ENCODE measurements at places on chromosomes 3 and 15.
A peak's percentile ranks its signal among the peaks of the same experiment; 100 is the strongest.

DNA sequence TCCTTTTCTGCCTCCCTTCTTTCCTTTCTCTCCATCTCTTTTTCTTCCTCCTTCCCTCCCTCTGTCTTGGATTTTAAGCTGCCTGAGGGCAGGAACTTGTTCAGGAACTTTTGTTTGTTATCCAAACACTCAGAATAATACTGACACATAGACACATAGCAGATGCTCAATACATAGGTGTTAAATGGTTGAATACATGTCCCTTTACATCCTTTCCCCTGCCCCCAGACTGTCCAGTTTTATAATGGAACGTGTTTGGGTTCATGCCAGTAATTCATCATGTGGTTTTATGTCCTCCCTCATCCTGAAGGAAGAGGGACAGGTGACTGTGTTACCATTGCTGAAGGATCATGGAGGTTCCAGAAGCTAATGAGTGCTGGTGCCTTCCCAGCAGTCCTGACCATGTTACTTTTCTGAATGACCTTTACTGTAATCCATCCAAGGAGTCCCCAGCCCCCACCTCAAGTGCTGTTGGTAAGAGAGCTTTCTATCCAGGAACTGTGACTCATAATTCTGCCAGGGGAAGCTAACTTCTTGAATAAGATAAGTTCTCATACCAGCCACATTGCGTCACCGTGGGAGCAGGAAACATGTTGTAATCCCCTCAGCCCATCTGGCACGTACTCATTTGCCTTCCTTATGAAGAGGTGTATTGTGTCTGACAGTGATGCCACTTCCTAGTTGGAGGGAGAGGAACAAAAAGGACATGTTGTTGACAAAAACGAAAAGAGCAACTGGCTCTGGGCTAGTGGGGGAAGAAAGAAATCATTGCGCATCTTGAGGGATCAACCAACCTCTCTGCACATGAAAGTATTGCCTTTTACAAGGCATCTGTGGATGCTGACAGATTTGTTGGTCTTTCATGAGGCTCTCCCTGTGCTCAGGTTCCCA, 52.4 kb downstream of the IL1RAP start:
- DNase-seq: peak; percentile 87

- no peak for DNase-seq
Observed at GRCh38 chr3:123791417-123791816, 92.7 kb downstream of the MYLK start.

DNA sequence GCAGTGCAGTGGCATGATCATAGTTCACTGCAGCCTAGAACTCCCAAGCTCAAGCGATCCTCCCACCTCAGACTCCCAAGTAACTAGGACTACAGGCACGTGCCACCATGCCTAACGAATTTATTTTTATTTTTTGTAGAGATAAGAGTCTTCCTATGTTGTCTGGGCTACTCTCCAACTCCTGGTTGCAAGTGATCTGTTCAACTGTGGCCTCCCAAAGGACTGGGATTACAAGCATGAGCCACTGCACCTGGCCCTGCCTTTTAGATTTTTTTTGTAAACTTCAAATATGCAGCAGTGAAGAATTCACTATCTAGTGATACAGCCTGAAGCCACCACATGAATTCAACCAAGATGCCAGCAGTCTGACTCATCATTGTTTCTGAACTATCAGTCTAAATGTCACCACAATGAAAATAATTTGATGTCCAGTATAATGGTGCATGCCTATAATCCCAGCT, 32.7 kb downstream of the UBXN7 start:
- DNase-seq: no peak

DNA sequence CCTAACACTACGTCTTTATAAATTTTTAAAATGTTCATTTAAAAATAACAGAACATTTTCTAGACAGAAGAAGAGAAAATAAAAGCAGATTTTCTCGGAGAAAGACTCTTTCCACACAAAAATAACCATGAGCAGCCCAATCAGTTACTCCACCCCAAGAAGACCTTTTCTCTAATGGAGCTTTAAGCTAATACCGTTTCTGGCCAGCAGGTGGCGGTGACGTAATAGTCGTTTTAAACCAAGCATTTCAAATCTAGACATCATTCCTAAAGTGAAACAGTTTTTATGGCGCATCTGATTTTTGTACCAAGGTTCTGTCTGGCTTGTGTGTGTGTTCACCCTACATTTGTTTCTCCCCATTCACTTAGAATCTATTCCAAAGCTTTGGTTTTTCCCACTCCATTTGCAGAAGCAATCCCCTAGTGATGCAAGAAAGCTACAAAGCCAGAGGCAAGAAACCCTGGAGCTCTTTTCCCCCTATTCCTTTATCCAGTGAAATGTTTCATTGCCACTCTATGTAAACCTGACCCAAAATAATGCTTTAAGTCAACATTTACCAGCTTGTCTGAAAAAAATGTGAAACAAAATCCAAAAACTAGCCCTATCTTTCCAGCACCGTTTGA, 336.7 kb upstream of the IGF1R start:
- peak; percentile 88 for DNase-seq

GRCh38 chr3:185936273-185936629, 1.6 kb downstream of the TRA2B start:
- DNase-seq: no peak

DNA sequence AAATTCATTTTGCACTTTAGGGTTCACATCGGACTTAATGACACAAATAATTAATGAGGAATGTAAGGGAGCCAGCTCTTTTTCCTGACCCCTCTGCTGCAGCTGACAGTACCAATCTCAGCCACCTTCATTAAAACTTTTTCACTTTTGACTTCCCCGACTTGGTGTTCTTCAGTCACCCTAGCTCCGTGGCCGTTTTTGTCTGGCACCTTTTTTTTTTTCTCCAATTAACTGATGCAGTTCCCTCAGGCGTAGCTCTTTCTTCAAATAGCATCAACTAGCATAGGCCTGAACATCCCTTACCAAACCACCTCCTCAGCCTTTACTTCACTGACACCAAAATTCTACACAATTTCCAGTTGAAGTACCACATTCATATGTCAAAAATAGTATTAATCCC, 350.8 kb downstream of the GRM7 start:
- no peak for DNase-seq

- peak; percentile 84 for DNase-seq
Observed at GRCh38 chr3:134250717-134251220, at the start of gene RYK. TSS of gene RYK (minus strand) at chr3:134250859. CDS start at chr3:134250654, 205 bp downstream.

DNA sequence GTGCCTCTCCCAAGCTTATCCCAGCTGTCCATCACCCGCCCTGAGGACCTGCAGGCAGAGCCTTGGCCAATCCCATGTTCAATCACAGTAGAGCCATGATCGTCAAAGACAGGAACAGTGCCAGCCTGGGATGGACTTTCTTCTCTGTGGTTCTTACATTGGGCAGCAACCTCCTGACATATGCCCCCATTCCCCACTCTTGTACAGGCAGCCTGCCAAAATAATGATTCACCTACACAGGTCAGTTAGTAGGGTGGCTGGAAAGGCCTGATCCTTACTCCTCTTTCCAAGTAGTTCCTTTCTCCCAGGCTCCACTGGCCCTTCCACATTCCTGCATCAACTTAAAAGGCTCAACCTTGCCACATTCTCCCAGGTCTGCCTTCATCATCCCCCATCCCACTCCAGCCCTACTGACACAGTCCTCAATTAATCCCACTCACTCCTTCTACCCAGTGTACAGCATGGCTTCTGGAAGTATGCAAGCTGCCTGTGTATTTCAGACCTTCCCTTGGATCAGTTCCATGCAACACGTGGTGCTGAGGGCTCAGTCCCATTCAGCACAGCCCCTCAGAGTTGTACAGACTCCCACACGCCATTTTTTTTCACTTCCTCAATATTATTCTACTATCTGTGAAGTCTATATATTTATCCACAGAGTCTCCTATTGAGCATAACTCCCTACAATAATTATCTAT, 189.8 kb downstream of the NTRK3 start:
- DNase-seq: no peak

DNA sequence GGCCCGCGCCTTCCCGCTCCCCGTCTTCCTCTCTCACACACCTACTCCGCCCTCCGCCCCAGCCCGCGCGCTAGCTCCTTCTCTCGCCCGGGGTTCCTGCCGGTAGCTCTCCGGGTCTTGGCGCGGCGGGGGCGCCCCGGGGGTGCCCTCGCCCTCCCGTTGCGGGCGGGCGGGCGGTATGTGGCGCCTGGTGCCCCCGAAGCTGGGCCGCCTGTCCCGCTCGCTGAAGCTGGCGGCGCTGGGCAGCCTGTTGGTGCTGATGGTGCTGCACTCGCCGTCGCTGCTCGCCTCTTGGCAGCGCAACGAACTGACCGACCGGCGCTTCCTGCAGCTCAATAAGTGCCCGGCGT, 507 bp downstream of the DIPK2A start:
- no peak for DNase-seq

DNA sequence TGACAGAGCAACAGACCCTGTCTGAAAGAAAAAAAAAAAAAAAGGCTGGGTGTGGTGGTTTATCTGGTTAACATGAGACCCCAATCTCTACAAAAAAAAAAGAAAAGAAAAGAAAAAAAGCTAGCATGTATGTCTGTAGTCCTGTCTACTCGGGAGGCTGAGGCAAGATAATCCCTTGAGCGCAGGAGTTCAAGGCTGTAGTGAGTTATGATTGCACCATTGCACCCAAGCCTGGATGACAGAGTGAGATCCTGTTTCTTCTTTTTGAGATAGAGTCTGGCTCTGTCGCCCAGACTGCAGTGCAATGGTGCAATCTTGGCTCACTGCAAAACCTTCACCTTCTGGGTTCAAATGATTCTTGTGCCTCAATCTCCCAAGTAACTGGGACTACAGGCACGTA, 8.4 kb upstream of the DHX30 start:
- no peak for DNase-seq

GRCh38 chr15:75943713-75944215, 40.1 kb downstream of the FBXO22 start:
- DNase-seq: no peak

- DNase-seq: no peak
Observed at GRCh38 chr3:96083610-96084009, 730.8 kb upstream of the EPHA6 start.

DNA sequence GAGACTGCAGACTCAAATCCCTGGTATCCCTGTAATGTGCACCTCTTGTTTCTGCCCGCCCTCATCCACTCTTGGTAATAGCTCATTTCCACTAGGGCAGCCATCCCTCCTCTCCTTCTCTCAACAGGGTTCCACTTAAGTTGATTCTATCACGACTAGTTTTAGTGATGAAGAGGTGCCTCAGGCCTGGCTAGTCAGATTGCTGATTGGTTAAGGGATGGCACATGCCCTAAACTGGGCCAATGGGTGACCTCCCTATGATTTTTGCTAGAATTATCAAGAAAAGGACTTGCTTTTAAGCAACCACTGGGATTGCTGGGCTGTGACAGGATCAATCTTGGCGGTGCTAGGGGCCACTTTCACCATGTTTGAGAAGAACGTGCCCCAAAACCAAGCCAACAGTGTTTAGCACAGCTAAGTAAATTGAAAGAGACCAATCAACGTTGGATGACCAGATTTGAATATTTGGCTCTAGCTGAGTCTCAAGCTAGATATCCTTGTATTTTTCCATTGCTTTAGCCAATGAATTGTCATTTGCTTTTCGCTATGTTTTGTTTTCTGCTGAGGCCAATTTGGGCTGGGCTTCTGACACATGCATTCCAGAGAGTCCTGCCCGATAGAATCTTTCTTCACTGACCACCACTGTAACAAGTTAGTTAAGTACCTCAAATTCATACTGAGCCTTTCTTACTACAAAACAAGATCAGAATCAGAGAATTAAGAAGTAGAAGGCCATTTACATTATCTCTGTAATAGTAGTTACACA, 131.0 kb downstream of the PDZRN3 start:
- DNase-seq: no peak

GRCh38 chr3:51156147-51156546, 228.9 kb upstream of the MANF start:
- DNase-seq: no peak

- DNase-seq: no peak
Observed at GRCh38 chr3:42081838-42082473, 9.2 kb upstream of the TRAK1 start.

DNA sequence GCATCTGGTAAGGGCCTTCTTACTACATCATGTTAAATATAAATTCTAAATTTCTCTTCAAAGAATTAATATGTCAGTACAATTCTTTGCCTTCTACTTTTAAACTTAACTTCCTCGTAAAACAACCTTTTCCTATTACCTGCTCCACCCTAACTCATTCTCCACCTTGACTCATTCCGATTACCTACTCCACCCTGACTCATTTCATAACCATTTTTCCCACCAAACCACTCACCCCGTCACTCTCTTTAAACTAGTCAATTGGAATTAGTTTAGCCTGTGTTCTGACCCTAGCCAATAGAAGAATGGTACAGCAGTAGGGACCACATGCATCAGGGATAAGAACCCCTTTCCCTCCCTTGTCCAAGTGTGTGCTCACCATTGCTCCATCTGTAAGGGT, 65.6 kb downstream of the PLSCR2 start:
- DNase-seq: no peak

Data from sigmoid colon (tissue), 7 donors.